NCI-H1417 (cell line): ENCODE measurements at places on chromosomes 4 and X.

- DNase-seq, result no peak
These were observed 1.1 kb upstream of the ATP11C start for GRCh38 chrX:139933904-139934303.

DNA sequence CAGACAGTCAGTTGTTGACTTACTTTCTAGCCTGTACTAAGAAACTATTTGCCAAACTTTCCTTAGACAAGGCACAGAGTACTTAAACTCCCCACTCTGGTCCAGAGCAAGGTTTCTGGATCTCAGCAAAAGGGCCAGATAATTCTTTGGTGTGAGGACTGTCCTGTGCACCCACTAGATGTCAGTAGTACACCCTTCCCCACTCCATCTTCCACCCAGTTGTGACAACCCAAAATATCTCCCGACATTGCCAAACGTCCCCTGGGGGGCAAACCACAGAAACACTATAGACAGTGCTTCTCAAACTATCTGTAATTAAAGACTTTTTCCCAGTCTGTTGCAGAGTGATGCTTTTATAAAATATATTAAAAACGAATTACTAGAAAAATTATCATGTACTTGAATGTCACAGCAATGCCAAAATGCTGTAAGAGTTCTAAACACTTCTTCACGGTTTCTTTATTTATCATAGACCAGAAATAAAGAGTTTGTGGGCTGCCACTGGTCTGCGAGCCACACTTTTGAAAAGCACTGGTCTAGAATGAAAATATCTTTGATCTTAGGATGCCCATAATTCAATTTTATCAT, 203.5 kb downstream of the PRDM5 start:
- no peak for DNase-seq

GRCh38 chr4:106898621-106899230, 137.4 kb downstream of the DKK2 start:
- DNase-seq, result peak; percentile 8

DNA sequence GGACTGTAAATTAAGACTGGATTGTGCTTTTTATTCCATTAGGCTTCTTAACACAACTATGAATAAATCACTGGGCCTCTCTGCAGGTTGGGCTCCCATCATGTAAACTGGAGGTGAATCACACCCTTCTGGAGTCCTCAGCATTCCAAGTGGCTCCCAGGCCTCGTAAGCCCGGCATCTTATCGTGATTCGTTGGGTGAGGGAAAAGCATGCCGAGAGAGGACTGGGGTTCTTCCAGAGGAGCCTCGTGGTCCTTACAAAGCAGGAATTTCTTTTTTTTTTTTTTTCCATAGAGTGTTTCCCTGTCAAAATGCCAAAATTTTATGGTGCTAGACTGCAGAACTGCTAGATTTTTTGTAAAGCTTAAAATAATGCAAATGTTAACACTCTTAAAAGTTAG, 20.0 kb downstream of the CLDN22 start:
- peak; percentile 16 for DNase-seq

- DNase-seq, result no peak
These were observed 141.1 kb downstream of the MSL3 start for GRCh38 chrX:11899091-11899490.

- no peak for DNase-seq
These were observed 9.4 kb downstream of the FNIP2 start for GRCh38 chr4:158778156-158778711.

DNA sequence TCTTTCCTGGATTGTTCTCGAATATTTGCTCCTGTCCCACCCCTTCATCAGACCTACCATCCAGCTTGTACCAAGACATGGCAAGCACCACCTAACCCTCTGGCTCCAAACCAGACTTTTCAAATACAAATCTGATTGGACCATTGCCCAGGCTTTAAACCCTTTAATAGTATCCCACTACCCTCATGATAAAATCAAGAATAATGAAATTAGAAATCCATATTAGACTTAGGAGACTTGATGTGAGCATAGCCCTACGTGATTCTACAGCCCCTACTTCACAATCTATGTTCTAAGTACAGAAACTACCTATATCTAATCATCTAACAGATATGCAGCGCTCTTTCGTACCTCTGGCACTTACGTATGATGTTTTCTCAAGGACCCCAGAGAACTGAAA, 375.2 kb upstream of the CPEB2 start:
- no peak for DNase-seq

DNA sequence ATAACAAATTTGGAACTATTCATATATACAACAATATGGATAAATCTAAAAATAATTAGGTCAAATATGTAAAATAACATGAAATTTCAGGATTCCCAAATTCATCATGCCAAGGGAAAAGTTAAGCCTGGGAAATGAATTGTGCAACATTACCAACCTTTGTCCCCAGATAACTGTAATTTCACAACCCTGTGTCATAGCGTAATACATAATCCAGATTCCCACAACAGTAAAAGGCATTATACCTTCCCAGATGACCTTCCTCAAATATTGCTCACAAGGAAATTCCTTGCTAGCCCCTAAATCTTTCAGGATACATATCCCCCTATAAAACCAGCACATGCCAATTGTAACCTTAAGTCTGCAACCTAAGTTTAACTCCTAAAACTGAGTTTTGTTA, 32.9 kb upstream of the RAB40A start:
- no peak for DNase-seq

DNA sequence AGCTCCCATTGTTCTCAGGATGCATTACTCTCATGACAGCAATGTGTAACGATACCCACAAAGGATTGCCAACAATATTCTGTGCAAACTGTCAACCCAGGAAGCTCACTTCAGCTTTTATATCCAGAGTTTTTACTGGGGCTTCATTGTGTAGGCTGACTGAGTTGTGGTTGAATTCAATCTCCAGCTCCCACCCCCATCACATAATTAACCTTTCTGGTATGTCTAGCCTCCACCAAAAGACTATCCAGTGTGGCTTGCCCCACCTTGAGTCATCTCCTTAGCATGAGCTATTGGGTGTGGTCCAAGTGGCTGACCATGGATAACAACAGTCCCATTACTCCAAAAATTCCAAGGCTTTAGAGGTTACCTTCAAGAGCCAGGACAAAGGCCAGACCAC, 17.7 kb upstream of the TAB3 start:
- no peak for DNase-seq

DNA sequence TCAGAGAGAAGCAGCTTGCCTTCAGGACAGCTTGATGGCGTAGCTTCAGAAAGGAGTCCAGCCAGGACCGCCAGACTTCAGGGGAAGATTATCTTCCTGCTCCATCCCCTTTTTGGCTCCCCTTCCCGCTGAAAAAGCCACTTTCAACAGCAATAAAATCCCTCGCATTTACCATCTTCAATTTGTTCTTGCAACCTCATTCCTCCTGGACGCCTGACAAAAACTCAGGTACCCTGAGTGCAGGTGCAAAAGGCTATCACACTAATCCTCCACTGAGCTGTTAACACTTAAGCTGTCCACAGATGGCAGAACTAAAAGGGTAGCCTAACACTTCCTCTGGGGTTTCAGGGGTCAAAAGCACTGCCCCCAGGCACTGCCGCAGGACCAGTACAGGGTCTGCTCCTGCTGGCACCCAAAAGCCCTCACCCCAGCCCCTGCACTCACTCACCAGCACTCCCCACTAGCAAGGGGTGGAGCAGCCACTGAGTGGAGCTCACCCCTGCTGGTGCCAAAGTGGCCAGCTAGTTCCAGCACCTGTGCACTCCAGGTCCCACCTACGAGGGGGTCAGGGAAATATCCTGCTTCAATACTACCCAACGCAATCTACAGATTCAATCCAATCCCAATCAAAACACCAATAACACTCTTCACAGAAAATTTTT, 145.8 kb downstream of the ADGRA3 start:
- no peak for DNase-seq

DNA sequence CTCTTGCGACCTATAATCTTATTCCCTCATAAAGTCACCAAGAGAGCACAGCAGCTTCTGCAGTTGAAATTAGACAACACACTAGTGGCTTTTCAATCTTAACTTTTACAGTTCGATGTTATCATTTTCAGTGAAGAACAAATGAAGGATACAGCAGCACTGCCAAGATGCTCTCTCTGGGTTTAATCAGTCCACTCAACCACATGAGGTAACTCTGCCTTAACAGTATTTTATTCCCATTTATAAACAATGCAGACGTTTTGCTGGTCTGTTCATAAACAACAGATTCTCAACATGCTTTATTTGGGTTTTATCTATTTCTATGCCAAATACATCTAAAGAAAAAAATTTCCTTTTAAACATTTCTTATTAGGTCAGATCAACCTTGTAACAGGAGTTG, 646.0 kb upstream of the FAM241A start:
- DNase-seq, result no peak

- DNase-seq, result no peak
These were observed 83.9 kb upstream of the MSX1 start for GRCh38 chr4:4775493-4776004.

- DNase-seq, result no peak
These were observed 4.6 kb downstream of the PALLD start for GRCh38 chr4:168501407-168501806.

DNA sequence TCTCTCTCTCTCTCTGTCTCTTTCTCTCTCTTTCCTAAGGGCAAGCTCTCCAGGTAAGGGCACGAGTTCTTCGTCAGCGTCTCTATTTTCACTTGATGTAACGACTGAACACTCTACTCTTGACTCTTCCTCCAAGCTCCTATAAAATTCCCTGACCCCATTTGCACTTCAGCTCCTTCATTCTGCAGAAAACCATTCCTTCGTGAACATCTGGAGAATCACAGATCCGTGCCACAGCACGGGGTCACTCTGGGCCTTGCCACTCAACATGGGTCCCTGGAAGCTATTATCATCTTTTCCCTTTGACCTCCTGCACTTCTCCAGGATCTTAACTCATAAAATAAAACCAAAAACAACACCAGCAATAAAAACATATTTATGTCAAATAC, 112.0 kb upstream of the LNX1 start:
- no peak for DNase-seq

DNA sequence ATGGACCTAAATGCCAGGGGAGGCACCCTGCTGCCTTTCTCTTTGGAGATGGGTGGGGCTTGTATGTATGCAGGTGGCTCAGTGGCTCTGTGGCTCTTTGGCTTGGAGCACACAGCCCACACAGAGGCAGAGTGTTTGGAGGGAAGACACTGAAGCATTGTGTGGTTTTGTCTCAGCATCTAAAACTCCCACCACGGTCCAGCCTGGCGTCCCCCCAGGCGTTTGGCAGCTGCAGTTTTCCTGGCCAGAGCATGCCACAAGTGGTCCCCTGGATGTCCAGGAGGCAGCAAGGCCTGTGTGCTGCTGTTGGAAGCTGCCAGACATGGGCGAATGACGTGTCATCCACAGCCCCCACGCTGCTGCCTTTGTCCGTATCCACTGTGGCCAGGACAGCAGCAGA, 32.2 kb upstream of the PSAPL1 start:
- no peak for DNase-seq

DNA sequence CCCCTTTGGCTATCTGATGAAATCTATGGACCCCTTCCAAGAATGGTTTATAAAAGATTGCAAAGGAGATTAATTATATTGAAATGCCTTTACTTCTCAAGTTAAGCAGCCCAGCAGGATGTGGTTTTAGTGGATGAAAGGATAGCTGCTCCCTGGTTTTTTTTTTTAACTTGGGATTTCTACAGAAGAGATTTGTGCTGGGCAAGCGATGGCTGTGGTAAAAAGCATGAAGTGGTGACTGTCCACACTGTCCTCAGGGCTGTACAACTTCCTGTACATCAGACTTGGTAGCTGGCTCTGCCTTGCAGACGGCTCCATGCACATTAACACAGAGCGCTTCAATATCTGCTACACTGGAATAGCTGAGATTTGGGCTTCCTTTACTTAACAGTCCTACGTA, 321.7 kb downstream of the DHX15 start:
- no peak for DNase-seq

GRCh38 chr4:170849969-170850368, 760.2 kb upstream of the AADAT start:
- no peak for DNase-seq

- DNase-seq, result no peak
These were observed 235.0 kb downstream of the MAML3 start for GRCh38 chr4:139919004-139919403.

DNA sequence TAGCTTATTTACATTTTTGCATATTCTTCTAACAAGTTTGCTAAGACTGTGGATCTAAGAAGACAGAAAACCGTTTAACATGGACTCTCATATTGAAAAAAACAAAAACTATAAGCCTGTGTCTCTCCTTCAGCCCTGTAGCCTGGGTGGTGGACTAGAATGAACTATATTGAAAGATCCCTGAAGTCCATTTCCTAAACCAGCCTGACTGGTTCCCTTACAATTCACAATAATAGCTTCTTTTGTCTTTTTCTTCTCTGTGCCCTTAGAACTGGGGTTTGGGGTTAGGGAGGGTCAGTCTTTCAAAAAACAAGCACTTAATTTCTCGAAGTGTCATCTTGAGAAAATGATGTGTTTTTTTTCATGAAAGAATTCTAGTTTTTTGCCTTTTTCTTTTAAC, 59.0 kb downstream of the GSTCD start:
- no peak for DNase-seq

DNA sequence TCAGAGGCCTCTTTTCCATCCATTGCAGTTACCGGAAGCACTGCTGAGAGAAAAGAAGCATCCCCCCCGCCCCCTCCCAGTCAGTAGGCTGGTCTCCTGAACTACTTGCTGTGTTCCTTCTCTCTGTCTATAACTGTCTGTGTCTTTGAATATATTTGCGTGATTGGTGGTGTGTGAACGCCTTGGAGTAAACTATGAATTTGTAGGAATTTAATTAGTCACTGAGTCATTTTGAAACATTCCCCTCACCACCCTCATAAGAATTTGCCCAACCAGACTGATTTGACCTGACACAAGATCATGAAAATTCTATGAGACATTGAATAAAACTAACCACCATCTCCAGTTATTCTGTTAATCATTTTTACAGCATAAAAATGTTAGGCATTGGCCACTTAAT, 6.7 kb upstream of the NXF3 start:
- no peak for DNase-seq

GRCh38 chr4:80196922-80197573, at the start of gene PRDM8:
TSS of gene PRDM8 (plus strand) at chr4:80197503. CDS start at chr4:80200081, 2,578 bp downstream.
- no peak for DNase-seq

- peak; percentile 10 for DNase-seq
These were observed 74.2 kb downstream of the ALPK1 start for GRCh38 chr4:112371361-112371760.

- peak; percentile 87 for DNase-seq
These were observed 49.7 kb upstream of the DHRSX start for GRCh38 chrX:2550328-2551020.

GRCh38 chrX:112830540-112830939, 10.1 kb downstream of the AMOT start:
- no peak for DNase-seq

GRCh38 chrX:68462653-68463052, 29.4 kb upstream of the OPHN1 start:
- DNase-seq, result peak; percentile 57
